CD8-positive, alpha-beta memory T cell (primary cell): ENCODE measurements at places on chromosomes 2 and 18.

DNA sequence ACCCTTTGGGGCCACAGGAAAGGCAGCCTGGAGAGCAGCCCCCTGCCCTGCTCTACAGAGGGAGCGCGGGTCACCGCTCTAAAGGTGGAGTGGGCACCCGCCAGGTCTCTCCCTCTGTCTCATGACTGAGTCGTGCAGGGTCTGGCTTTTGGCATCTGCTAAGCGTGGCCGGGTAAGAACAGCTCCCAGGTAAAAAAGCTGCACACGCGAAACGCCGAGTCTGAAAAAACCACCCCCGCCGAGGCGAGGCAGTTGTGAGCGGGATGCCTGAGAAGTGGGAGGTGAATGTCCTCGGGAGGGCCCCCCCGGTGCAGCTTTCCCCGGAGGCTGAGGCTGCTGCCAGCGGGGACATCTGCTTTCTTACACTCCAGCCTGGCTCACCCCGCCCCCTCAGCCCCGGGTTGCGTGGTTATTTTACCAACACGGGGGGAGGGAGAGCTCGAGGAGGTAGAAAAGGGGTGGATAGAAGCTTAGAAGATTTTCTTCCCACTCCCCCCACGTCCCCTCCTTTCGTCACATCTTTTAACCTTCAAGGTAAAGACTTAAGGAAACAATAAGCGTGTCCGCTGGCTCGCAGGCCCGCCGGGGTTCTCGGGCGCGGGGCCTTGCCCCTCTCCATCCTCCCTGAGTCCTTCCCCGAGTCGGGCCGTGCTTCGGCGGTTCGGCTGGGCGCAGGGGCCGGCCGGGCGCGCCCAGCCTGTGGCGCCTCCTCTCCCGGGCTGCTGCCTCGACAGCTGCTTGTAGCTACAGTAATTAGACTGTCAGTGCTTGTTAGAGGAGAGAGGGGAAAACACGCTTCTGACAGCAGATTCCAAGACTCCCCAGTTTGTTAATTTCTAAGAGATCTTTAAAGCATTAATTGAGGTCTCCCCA lies 70.6 kb upstream of the PSMD14 start:
- H3K4me3 ChIP-seq = peak overlapping the region; percentile 81
- DNase-seq = peak; percentile 56
- H3K27me3 ChIP-seq = no peaks in the 10 kb centered on the region

- no peak overlapping the region for H3K27ac ChIP-seq
- no peak for DNase-seq
- H3K4me3 ChIP-seq = no peak overlapping the region
- no peaks in the 10 kb centered on the region for H3K36me3 ChIP-seq
Observed at GRCh38 chr2:102074152-102074783, 68.3 kb upstream of the IL1R1 start.

- no peaks in the 10 kb centered on the region for H3K4me1 ChIP-seq
- no peak overlapping the region for H3K27ac ChIP-seq
- DNase-seq = no peak
- no peaks in the 10 kb centered on the region for H3K36me3 ChIP-seq
- no peak overlapping the region for H3K4me3 ChIP-seq
Observed at GRCh38 chr18:10086458-10087210, 172.8 kb downstream of the VAPA start.

- H3K4me3 ChIP-seq = no peak overlapping the region
- no peak overlapping the region for H3K27ac ChIP-seq
- H3K4me1 ChIP-seq = no peaks in the 10 kb centered on the region
- H3K36me3 ChIP-seq = no peaks in the 10 kb centered on the region
Observed at GRCh38 chr2:177184606-177185005, 28.0 kb upstream of the HNRNPA3 start.

DNA sequence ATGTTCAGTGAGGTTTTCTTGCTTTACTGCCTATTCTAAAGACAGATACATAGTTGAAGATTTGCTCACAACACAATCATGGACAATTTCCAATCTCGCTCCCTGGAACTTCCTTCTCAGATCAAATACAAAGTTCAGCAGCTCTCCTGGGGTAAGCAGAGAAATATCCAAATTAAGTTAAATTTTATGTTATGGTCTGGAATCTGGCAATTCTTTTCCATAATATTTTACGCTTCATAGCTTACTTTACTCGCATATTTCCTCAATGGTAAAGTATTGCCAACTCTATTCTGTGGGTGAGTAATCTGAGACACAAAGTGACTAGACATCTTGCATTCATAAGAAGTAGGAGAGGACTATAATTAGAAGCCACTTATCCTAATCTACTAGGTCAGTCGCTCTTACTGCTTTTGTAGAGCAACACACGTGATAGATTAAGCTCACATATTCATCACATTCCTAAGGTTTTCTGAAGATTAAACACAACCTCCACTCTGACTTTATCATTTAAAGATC lies 529.4 kb downstream of the CCDC85A start:
- no peaks in the 10 kb centered on the region for H3K27me3 ChIP-seq
- no peak for DNase-seq
- H3K27ac ChIP-seq = no peak overlapping the region
- H3K4me3 ChIP-seq = no peak overlapping the region
- no peaks in the 10 kb centered on the region for H3K36me3 ChIP-seq

GRCh38 chr18:58991167-58991798 lies 126.6 kb downstream of the ZNF532 start:
- H3K4me1 ChIP-seq = no peaks in the 10 kb centered on the region
- H3K27ac ChIP-seq = no peak overlapping the region
- H3K36me3 ChIP-seq = no peaks in the 10 kb centered on the region
- no peak overlapping the region for H3K4me3 ChIP-seq
- H3K27me3 ChIP-seq = no peaks in the 10 kb centered on the region
- DNase-seq = no peak

DNA sequence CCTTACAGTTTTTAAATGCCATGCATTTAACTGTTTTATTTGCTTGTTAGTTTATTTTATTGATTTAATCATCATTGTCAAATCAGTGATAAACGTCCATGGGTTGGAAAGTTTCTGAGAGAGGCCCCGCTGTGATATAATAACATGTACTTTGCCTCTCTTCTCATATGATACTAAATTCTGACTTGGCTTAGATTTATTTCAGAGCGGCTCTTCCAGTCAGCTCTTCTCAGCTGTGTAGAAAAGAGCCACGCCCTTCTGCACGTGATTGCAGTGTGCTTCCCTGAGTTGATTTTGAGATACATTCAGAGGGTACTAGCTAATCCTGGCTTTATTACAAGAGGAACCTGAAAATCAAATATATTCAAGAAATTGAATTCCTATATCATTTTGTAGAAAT lies 218.6 kb downstream of the KCNE4 start:
- DNase-seq = no peak
- H3K4me1 ChIP-seq = no peaks in the 10 kb centered on the region
- no peak overlapping the region for H3K4me3 ChIP-seq
- no peaks in the 10 kb centered on the region for H3K36me3 ChIP-seq

- H3K27ac ChIP-seq = no peak overlapping the region
- no peaks in the 10 kb centered on the region for H3K36me3 ChIP-seq
- DNase-seq = no peak
- H3K4me1 ChIP-seq = peaks cover 22% of the 10 kb centered on the region
Observed at GRCh38 chr2:70641263-70641784, 87.7 kb upstream of the TGFA start.

- H3K27me3 ChIP-seq = no peaks in the 10 kb centered on the region
- no peak for DNase-seq
- no peak overlapping the region for H3K27ac ChIP-seq
- no peak overlapping the region for H3K4me3 ChIP-seq
Observed at GRCh38 chr2:203650860-203651613, 55.4 kb upstream of the CD28 start.

DNA sequence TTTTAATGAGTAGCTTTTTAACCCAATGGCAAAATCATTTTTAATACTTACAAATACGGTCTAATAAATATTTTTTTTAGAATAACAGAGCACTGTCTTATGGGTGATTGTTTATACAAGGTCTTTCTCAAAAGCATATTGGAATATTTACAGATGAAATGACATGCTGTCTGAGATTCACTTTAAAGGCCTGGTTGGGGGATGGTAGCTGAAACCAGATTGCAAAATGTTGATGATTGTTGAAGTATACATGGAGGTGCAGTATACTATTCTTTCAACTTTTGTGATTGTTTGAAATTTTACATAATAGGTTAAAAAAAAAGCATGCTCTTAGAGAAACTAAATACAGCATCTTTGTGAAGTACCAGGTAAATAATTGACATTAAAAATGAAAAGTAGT lies 111.2 kb downstream of the FMNL2 start:
- no peak overlapping the region for H3K27ac ChIP-seq
- no peaks in the 10 kb centered on the region for H3K36me3 ChIP-seq
- no peak for DNase-seq
- no peak overlapping the region for H3K4me3 ChIP-seq

- H3K4me3 ChIP-seq = no peak overlapping the region
- no peaks in the 10 kb centered on the region for H3K27me3 ChIP-seq
- peaks cover 73% of the 10 kb centered on the region for H3K36me3 ChIP-seq
Observed at GRCh38 chr18:23530195-23530594, 26.9 kb downstream of the RMC1 start.

GRCh38 chr2:181991171-181991885 lies 5.7 kb downstream of the PPP1R1C start:
- no peaks in the 10 kb centered on the region for H3K36me3 ChIP-seq
- no peak overlapping the region for H3K27ac ChIP-seq
- H3K27me3 ChIP-seq = no peaks in the 10 kb centered on the region
- no peak for DNase-seq
- no peak overlapping the region for H3K4me3 ChIP-seq

DNA sequence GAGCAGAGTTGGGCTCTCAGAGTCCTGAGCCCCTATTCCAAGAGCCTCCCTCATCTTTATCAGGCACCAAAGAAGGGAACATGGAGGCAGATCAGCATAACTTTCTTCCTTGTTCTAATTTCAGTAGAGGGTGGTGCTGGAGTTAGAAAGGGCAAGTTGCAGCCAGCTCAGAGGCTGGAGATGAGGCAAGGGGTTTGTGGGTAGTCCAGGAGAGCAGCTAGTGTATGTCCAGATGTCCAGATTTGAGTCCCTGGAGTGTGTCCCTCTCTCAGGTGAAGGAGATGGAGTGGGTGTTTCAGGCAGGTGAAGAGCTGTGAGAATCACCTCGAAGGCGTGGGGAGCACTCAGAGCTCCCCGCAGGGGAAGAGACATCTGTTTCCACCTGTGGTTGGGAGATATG lies 478 bp upstream of the PRKAG3 start:
- H3K4me1 ChIP-seq = no peaks in the 10 kb centered on the region
- H3K27ac ChIP-seq = no peak overlapping the region
- no peak overlapping the region for H3K4me3 ChIP-seq
- H3K36me3 ChIP-seq = no peaks in the 10 kb centered on the region
- peaks cover 4% of the 10 kb centered on the region for H3K27me3 ChIP-seq
- DNase-seq = no peak

DNA sequence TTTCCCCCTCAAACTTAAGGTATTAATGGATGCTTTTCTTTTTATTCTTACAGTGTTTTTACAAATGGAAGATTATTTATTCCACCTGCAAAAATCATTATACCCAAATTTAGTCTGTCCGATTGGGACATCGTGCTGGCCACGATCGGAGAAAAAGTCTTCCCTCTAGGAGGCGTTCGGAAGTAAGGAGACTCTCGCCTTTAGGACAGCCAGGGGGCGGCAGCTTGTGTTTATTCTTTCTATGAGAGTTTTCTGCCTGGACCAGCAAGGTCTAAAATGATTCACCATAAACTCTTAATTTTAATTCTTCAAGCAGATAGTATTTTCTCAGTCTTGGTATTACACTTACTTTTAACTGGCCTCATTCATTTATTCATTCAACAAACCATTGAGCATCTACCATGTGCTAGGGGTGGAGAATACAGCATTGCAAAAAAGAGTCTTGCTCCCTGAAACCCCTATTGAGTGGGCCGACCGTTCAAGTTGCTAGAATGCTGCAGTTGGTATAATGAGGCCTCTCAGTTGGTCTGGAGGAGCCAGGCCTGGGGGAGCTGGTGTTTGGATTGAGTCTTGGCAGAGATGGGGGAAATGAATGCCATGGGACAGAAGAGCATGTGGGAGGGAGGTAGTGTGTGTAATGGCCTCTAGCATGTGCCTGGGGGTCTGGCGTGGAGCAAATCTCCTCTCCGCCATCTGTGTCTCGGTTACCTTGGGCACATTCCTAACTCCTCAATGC lies 38.7 kb downstream of the DCDC2C start:
- no peak for DNase-seq
- no peak overlapping the region for H3K27ac ChIP-seq
- no peaks in the 10 kb centered on the region for H3K4me1 ChIP-seq
- H3K4me3 ChIP-seq = no peak overlapping the region
- peaks cover 3% of the 10 kb centered on the region for H3K27me3 ChIP-seq
- no peaks in the 10 kb centered on the region for H3K36me3 ChIP-seq

DNA sequence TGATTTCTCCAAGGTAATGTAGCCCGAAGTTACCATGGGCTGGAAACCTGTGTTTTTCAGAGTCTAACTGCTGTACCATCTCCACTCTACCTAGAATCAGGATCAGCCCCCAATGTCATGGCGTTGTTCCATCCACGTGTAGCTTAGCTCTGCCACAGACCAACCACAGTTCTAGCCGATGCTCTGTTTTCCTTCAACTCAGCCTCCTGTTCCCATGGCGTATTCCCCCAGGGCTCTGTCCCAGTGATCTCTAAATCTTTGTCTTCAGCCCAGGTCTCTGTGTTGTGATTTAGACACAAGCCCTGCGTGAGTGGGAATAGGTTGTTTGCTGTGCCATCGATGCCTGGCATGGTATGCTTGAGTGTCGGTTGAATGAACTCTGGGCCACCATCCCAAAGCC lies 53.4 kb downstream of the LPIN1 start:
- H3K4me1 ChIP-seq = no peaks in the 10 kb centered on the region
- H3K27ac ChIP-seq = no peak overlapping the region
- DNase-seq = no peak
- H3K36me3 ChIP-seq = peaks cover 69% of the 10 kb centered on the region
- no peaks in the 10 kb centered on the region for H3K27me3 ChIP-seq

DNA sequence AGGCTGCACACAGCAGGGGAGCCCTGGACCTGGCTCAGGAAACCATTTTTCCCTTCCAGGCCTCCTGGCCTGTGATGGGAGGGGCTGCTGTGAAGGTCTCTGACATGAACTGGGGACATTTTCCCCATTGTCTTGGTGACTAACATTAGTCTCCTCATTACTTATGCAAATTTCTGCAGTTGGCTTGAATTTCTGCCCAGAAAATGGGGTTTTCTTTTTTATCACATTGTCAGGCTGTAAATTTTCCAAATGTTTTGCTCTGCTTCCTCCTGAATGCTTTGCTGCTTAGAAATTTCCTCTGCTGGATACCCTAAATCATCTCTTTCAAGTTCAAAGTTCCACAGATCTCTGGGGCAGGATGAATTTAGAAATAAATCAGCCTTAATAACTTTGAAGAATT lies 78.2 kb downstream of the EHBP1 start:
- no peak overlapping the region for H3K27ac ChIP-seq
- no peaks in the 10 kb centered on the region for H3K36me3 ChIP-seq
- no peak for DNase-seq
- no peaks in the 10 kb centered on the region for H3K4me1 ChIP-seq

GRCh38 chr18:49856496-49856895 lies 43.2 kb upstream of the ACAA2 start:
- H3K4me3 ChIP-seq = no peak overlapping the region
- H3K27ac ChIP-seq = no peak overlapping the region
- H3K36me3 ChIP-seq = no peaks in the 10 kb centered on the region
- no peak for DNase-seq
